Progenitor cell of endocrine pancreas (in vitro differentiated cells): ENCODE measurements at places on chromosomes 1 and 21. TPM values are rescaled to one million over a fixed set of nuclear protein-coding genes. Genes with fewer than 3 reads are reported as not detected.

DNA sequence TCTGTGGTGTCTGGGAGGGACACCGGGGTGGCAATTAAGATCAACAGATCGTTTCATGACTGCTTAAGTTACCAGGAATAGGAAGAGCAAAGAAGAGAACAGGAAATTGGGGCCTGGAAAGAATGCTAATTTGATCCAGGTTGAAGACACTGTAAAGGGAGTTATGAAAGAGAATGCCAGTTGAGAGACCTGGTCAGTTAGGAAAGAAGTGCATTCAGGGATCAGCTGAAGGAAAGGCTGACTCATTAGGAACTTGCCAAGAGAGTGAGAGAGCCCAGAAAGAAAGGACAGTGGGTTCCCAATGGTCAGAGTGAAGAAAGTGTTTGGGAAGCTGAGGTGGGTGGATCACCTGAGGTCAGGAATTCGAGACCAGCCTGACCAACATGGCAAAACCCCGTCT is 119.6 kb downstream of the UBE2U start:
- DNase-seq: no peak

DNA sequence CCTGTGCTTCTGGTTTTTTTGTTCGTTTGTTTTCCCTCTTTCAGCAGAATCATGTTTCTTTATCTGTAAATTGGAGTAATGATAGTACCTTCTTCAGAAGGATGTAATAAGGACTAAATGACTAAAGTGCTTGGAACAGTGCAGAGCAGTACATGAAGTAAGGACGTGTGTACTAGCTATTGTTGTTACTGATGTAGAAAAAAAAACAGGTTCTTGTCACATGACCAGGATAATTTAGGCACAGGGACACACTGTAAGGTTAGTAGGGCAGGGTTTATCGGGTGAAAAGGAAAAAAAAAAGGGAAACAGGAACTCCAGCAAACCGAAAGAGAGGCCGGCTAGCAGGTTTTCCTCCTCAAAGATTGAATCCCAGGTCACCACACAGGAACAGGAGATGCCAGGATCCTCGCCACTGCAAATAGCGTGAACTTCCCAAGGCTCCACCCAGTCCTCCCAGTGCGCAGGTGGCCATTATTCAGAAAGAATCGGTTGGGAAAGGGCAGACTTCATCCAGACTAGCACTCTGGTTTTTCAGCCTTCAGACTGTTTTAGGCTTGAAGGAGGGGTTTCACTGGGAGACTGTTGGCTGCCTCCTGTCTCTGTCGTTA is 63.8 kb upstream of the PRRC2C start:
- DNase-seq: no peak

MNDA gene
- not detected in 2 replicates for total RNA-seq

DNA sequence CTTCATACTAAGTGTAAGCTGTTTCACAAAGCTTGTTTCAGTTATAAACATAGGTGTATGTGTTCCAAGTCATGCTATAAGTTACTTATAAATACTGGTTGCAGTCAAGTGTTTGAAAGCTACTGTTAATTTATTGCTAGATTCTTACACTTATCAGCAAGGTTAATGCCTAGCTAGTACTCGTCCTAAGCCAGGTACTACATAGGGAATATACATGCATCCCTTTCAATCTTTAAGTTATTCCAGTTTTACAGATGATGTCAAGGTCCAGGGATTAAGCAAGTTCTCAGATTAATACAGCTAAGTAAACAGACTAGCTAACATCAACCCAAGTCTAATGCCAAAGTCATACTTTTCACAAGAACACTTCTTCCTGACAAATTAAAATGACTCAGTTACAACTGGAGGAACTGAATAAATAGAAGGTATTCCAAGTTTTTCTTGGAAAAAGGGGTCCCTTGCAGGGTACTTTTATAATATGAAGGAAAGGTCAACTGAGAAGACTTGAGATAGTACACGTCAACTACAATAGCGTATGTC is 652.2 kb upstream of the USP24 start:
- DNase-seq: no peak

SSU72 gene
- 114 and 118 TPM in 2 replicates for total RNA-seq

DNA sequence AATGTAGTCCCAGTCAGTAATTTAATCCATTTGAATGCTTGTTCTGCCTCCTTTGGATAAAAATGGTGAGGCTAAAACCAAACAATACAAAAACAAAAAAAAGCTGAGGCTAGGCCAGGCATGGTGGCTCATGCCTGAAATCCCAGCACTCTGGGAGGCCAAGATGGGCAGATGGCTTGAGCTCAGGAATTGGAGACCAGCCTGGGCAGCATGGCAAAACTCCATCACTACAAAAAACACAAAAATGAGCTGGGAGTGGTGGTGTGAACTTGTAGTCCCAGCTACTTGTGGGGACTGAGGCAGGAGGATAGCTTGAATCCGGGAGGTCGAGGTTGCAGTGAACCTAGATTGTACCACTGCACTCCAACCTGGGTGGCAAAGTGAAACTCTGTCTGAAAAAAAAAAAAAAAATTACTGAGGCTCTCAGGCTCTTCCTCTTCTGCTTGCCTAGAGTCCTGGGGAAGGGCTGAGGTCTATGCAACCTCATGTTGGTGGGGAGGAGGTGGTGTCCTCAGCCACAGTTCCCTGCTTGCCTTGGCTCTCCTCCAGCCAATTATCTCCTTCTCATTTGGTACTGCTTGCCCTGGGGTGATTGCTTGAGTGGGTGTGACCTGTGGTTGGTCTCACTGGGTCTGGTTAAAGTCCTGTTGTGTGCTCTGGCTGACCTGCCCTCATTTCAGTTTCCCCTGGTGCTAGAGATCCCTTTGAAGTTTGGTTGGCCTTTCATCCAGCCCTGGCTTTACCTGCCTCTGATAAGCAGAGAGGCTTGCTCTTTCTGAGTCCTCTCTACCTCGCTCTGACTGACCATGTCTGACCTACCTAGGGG is 20.9 kb downstream of the S1PR1 start:
- no peak for DNase-seq

DNA sequence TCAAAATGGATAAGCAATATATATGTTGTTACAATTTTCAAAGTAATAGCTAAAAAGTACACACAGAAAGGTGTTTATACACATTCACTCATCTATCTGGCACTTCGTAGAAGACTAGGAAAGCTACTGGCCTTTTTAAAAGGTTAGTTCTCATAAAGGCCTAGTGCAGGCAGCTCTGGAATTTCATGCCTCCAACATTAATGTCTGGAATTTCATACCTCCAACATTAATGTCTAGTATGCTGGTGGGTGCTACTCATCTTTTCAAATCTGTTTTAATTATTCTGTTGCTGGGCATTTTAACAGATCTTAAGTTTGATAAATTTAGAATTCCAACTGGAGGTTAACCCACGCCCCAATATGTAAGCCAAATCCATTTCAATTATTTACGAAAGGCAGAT is 124.2 kb downstream of the AKT3 start:
- no peak for DNase-seq

CYP4Z1 gene
- total RNA-seq: not detected in 2 replicates

C1orf74 gene
- 2.5 and 3.1 TPM in 2 replicates for total RNA-seq

DNA sequence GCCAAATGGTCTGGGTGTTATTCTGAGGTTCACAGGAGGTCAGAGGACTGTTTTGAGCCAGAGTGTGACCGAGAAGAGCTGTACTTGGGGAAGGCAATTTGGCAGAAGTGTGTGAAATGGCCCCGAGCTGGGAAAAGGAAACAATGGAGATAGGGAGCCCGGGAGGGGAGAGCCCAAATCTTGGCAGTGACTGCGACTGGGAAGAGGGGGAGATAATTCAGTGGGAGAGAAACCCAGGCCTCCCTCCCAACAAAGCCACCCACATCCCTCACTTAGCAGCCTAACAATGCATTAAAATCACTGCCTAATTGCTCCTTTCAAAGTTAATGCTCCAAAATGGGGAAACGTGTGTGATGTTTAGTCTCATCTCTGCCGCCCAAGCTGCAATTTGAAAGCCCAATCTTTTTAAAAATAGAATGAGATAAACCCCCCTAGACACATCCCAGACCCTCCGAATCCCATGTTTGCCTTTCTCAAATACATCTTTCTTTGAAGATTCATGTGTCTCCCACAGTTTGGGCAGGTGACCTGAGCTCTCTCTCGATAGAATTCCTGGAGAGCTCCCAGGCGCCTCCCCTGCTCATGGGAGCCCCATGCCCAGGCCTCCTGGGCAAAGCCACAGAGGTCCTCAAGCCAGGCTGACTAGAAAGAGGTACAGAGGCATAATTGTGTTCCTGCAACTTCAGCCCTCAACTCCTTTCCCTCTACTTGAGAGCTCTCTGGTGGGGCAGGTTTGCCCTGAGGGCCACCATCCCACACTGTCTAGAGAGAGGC is 17.3 kb downstream of the LRRC52 start:
- no peak for DNase-seq
